ENCODE measurements at places on chromosomes 12 and 14.

GRCh38 chr14:59679872-59680271, 103.3 kb upstream of the CCDC175 start:
- DNase-seq, result no peak

DNA sequence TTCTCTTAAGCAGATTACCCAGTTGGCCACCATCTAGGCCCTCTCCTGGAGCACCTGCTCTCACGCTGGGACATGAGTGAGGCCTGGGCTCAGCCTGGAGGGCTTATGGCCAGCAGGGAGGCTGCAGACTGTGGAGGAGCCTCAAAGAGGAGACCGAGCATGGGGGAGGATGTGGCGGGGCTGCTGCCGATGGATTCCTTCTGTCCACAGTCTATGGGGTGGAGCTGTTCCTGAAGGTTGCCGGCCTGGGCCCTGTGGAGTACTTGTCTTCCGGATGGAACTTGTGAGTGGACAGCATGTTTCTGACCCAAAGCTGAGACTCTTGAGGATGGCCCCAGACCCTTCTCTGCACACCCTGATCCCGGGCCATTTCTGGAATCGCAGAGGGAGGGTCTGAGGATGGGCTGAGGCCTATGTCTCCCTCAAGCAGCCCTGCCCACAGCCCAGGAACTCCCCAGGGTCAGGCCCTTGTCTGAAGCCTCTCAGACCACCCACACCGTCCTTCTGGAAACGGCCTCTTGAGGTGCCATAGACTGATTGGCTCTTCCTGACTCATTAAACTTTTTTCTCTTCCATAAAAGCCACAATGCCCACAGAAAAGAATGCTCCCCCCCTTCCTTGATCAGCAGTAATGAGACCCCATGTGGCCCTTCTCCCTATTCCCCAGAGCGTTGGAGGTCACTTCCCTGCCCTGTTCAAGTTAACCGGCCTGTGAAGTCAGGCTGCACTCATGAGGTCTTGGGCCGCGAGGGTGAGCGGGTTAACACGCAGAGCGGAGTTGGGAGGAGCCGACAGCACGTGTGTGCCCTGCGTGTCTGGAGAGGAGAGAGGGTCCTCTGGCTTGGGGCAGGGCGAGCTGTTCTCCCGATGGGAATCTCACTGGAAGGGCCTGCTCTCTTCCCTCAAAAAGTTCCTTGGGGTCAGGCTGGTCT, 49.0 kb downstream of the SLC8B1 start:
- no peak for DNase-seq

DNA sequence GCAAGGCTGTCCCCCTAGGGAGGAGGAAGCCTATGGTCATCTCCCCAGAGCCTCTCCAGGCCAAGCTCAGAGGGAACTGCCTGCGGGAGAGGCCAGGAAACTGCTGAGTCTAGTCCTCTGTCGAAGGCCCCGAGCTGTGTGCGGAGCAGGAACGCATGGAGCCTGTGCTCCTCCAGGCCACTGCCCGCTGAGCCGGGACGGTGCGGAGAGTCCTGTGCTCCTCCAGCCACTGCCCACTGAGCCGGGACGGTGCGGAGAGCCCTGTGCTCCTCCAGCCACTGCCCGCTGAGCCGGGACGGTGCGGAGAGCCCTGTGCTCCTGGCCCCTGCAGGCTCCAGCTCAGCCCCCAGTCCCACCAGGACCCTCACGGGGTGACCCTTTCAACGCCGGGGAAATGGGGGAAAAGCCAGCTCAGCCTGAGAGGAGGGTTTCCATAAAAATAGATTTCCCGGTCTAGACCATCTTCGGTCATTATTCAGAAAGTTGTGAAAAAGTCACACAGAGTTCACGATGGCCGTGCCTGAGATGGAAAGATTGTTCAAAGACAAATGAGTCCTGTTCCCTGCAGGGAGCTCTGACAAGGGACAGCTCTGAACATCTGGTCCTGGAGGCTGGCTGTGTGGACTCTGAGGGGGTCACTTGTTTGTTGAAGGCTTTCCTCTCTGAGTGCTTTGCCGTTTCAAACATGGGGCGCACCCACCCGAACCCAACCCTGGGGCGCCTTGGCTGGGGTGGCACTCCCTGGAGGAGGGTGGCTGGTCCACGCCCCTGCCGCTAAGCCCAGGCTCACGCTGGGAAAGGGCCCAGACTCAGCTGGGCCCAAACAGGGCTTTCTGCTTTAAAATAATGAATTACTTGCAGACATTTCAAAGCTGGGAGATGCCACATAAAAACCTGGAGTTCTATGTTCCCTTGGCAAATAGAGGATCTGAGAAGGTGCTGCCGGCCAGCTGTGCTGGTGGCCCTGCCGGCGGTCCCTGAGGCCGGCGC, 85.5 kb downstream of the ADGRD1 start:
- no peak for DNase-seq

GRCh38 chr12:17949558-17950141, 140.3 kb downstream of the RERGL start:
- DNase-seq, result peak; percentile 50

GRCh38 chr12:22437031-22437806, 102.7 kb upstream of the ST8SIA1 start:
- DNase-seq, result peak; percentile 85

DNA sequence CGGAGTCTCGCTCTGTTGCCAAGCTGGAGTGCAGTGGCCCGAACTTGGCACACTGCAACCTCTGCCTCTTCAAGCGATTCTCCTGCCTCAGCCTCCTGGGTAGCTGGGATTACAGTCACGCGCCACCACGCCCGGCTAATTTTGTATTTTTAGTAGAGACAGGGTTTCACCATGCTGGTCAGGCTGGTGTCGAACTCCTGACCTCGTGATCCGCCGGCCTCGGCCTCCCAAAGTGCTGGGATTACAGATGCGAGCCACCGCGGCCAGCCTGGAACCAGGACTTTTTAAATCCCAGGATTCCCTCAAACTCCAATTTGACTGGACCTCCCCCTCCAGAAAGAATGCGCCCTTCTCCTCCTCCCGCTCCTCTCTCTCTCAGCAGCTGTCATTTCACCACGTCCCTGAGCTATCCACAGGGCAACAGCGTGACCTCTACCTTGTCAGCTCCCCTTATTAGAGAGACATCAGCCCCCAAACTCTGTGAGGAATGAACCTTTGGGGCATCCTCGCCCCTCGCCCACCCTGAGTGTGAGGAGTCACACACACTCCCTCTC, 2.0 kb downstream of the ESYT1 start:
- no peak for DNase-seq

- DNase-seq, result no peak
Measured at GRCh38 chr14:101833045-101833444, 71.5 kb downstream of the PPP2R5C start.

DNA sequence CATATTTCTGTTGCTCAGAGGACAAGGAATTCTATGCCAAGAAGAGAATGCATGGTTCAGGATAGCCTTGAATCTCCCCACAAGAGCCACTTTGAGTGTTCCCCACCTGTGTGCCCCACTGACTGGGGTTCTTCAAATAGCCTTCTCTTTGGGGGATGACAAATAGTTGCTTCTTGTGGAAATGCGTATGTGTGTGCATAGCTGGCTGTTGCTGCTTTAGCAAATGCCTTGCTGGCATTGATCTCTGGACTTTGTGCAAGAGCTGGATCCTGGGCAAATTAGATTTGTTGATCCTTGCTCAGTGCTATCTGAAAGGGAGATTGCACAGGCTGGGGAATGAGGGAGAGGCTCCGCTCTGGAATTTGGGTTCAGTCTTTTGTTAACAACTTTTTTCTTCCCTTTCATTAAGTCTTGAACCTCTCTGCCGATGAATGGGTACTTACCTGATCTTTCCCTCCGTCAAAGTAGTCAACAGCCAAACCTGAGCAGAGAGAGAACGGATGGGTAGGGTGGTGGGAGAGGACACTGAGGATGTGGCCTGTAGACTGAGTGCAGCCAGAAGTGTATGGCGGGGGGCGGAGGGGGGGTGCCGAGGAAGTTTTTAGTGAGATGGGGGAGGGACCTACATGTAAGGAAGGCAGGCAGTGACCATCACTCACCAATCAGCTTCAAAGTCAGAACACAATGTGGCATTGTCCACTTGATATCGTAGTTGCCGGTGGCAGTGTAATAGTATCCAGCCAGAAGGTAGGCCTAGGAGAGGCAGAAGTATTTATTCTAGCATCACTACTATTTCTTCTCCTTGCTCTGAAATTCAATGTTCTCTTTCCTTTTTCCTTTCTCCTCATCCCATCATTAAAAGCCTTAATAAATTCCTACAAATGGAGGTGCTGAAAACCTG, 10.7 kb downstream of the EMG1 start:
- DNase-seq, result no peak

GRCh38 chr12:4825011-4825858, 84.5 kb upstream of the KCNA1 start:
- no peak for DNase-seq

GRCh38 chr12:2805143-2805520, 7.3 kb upstream of the ITFG2 start:
- no peak for DNase-seq

- DNase-seq, result no peak
Measured at GRCh38 chr14:25079311-25079710, 29.4 kb upstream of the STXBP6 start.

- no peak for DNase-seq
Measured at GRCh38 chr12:10543499-10543898, 37.8 kb downstream of the EIF2S3B start.

DNA sequence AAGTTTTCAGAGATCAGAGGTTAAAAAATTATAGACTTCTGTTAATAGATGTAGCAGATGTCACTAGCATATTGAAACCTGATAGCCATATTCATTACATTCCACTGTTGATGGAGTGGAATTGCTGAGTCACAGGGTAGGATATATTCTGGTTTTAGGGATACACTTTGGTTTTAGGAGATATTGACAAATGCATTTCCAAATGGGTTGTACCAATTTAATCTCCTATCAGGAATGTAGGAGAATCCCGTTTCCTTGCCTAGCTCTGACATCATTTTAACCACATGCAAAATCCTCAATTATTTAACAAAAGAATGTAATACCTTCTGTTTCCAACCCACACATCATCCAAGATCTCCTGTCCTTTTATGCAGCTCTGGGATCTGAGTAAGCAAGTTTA, 30.7 kb upstream of the ESR2 start:
- no peak for DNase-seq

GRCh38 chr12:29200586-29200985, 51.5 kb downstream of the FAR2 start:
- no peak for DNase-seq

DNA sequence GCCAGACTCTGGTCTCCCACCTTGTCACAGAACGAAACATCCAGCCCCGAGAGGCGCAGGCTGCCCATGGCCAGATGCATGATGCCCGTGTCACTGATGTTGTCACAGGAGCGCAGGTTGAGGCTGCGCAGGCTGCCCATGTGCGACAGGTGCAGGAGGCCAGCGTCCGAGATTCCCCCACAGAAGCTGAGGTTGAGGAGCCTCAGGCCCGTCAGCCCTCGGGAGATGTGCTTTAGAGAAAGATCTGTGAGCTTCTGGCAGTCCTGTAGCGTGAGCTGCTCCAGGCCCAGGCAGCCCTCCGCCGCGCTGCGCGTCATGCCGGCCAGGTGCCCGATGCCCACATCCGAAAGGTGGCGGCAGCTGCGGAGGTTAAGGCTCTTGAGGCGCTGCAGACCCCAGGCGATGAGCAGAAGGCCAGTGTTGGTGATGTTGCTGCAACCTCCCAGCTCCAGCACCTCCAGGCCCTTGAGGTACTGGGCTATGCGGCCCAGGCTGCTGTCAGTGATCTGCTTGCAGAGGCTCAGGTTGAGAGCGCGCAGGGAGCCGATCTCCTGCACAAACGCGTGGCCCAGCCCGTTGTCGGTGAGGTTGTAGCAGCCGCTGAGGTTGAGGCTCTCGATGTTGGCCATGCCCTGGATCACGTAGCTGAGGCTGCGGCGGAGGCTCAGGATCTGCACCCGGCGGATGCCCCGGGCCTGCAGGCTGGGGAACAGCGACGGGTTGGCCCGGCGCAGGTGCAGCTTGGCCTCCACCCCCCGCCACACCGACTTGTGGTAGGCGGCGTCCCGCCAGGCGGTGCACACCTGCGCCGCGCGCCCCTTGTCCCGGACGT, 991 bp downstream of the FBXL14 start:
- DNase-seq, result peak; percentile 87

GRCh38 chr12:80702889-80703805, 4.3 kb upstream of the MYF6 start:
- DNase-seq, result no peak
